ENCODE measurements at places on chromosomes 3 and 15.

DNA sequence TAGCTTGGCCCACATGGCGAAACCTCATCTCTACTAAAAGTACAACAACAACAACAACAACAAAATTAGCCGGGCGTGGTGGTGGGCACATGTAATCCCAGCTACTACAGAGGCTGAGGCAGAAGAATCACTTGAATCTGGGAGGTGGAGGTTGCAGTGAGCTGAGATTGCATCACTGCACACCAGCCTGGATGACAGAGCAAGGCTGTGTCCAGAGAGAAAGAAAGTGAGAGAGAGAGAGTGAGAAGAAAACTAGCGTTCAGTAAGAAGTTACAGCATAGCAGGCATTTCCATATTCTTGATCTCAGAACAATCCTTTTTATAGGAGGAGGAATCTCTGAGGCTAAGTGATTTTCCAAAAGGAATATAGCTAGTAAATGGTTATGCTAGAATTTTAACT lies 1076.1 kb downstream of the AGBL1 start:
- DNase-seq = no peak

- DNase-seq = no peak
Observed at GRCh38 chr3:143835312-143835711, 13.0 kb downstream of the SLC9A9 start.

DNA sequence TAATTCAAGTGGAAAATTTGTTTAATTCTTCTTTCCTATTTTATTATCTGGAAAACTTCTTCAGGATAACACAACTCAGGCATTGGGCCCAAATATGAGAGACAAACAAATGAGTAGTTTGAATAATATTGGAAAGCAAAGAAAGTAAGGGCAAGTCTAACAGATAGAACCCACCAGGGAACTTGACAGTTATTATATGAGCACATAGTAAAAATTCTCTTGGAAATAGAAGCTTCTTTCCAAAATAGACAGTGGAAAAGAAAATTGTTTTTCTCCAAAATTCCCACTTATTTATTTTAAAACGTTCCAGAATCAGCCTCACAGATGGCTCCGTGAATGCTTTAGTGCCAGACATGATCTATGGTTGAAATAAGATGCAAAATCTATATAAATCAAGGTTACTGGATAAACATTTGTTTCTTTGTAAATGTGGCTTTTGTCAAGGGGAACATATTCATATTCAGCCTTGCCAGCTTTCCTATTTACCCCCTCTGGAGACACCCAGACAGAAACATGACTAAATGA lies 23.9 kb downstream of the LDHAL6B start:
- DNase-seq = no peak

GRCh38 chr3:67335813-67336212 lies 318.6 kb downstream of the SUCLG2 start:
- DNase-seq = peak; percentile 43

DNA sequence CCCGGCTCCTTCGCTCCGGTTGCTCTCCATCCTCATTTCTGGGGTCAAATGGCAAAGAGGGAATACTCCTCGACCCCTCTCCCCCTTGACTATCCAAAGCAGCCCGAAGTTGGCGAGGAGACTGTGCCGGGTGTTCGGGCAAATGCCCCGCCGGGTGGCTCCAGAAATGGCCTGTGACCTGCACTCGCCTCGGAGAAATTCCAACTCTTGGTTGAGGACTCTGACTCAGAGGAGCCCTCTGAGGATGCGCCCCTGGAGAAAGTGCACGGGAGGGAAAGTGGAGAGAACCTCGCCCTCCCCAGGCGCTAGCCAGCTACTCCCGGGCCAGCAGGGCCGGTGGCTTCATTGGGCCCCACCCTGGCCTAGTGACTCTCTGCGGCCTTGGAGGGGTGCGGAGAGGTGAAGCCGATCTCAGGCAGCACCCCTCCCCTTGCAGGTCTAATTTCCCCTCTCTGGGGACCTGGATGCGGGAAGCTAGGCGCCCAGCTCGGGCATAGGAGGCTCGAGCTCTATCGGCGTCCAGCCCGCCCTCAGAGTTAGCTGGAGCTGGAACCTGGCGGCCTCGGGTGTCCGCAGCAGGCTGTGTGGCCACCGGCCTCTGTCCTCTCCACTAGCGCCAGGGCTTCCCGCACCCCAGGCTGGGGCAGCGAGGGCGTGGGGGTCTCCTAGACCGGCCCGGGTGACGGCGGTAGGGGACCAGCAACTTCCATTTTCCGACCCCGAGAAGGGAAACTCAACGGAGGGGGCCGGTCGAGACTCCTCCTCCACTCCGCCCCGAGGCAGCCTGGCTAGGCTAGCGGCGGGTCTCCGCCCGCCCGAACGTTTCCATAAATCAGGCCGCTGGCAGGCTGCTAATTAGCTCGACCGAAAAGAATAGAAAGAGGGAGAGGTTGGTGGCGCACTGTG lies 29.4 kb downstream of the NR2F2 start:
- DNase-seq = no peak

- DNase-seq = no peak
Observed at GRCh38 chr3:187006864-187007630, 76.7 kb downstream of the ST6GAL1 start.

DNA sequence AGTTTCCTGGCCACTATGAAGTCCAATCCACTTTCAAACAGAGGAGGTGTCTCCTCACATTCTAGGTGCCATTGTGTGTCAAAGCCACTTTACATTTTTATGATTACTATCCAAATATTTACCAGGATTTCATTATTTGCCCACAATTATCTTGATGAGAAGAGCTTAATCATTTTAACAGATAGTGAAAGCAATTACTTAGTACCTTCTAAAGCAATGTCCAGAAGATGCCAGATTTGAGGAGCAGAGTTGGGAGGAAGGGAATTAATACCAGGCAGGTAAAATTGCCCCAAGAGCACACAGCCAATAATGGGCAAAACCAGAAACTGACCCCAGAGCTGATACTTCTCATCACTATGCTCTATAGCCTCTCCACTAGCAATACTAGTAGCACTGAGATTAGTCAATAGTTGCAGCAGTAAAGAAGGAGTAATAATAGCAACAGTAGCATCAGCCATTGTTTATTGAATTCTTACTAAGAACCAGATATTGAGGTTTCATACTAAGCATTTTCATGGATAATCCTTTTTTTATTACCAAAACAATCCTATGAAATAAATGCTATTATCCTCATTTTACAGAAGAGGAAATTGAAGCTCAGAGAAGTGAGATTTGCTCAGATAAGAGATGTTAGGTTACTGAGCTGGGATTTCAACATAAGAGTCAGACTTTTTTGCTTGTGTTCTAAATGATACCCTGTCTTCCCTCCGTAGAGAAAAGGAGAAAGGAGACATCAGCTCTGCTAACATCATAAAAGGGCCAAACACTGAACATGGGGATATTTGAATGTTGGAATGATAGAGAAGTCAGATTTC lies 509.3 kb upstream of the CFAP20DC start:
- peak; percentile 27 for DNase-seq

DNA sequence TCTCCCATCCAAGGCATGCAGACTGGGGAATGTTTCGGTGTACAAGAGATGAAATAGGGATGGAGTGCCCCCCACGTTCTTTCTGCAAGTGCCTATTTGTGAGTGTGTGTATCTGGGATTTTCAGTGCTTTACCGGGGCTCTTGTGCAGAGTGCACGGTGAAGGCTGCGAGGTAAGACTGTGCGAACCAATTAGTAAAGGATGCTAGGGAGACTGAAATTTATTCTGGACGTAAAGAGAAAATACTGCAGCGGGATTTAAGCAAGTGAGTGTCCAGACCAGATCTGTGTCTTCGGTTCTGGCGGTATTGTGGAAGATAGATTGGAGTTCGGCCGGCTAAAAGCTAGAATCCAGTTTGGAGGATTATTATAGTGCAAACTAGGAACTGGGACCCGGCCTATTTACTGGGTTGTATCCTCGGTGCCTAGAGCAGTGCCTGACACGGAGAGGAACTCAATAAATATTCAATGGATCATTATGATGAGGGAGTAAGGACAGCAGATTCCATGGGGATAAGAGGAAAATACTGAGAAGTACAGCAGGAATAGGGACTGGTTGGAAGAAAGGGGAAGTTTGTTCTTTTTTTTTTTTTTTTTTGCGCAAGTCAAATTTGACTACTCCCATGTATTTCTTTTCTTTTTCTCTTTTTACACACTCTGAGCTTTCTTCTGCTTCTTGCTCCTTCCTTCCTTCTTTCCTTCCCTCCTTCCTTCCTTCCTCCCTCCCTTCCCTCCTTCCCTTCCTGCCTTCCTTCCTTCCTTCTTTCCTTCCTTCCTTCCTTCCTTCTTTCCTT lies 580 bp upstream of the MAGEF1 start:
- no peak for DNase-seq

- peak; percentile 98 for DNase-seq
Observed at GRCh38 chr3:72347819-72348319, 500.4 kb downstream of the SHQ1 start.

GRCh38 chr3:188244395-188244861 lies 90.5 kb downstream of the LPP start:
- no peak for DNase-seq

DNA sequence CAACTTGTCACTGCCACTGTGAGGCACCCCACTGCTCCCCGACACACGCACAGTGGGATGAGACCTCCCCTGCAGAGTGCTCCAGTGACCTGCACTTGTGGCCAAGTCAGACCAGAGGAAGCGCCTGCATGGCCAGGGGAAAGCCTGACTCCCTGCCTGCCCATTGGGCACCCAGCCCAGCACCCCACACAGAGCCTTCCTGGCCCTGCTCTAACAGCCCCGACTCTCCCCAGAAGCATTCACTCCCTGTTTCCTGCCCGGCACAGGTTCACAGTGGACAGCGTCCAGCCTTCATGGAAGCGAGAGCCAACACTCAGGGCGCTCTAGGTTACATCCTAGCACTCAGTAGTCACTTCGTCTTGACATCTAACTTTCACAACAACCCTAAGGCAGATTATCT lies 27.8 kb downstream of the RBPMS2 start:
- no peak for DNase-seq

- DNase-seq = no peak
Observed at GRCh38 chr3:37742121-37742520, 119.6 kb upstream of the CTDSPL start.

GRCh38 chr3:195739561-195740111 lies 18.9 kb downstream of the MUC20 start:
- no peak for DNase-seq

- DNase-seq = no peak
Observed at GRCh38 chr3:52645549-52645948, 40.2 kb downstream of the PBRM1 start.

DNA sequence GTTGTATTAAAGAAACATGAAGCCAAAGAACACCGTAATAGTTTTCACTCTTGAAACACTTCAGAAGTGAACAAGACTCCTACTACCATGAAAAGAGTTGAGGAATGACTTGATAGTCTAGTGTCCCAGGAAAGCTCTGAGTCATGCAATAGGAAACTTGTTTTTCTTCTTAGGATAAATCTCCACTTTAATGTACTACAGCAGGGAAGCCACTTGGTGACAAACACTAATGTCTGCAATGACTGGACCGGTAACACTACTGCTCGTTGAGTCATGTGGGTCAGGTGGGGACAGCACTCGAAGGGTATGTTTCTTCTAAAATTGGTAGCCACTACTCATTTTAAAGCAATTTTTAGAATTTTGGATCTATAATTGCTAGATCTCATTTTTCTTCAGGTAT lies 291.7 kb upstream of the CNTN3 start:
- no peak for DNase-seq

DNA sequence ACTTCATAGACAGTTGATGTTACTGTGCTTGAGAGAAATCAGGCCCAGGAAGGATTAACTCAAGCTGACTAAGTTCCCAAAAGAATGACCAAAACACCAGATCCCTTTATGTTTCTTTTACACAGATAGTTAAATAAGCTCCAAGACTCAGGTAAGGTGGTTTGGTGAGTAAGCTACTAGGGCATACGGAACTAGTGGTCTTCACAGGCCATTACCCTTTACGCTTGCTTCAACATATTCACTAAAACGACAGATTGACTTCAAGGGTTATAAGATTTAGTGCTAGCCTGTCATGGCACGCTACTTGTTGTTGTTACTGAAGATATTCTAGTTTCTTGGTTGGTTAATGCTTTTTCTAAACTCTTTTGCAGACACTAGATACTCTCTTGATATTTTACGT lies 369.3 kb downstream of the LPP start:
- no peak for DNase-seq
